Activated T-cell treated with anti-CD3 and anti-CD28 coated beads for 48 hours (primary cell): ENCODE measurements at places on chromosomes 7 and 10.

GRCh38 chr10:8331387-8331786 lies 276.9 kb downstream of the GATA3 start:
- no peak for DNase-seq

DNA sequence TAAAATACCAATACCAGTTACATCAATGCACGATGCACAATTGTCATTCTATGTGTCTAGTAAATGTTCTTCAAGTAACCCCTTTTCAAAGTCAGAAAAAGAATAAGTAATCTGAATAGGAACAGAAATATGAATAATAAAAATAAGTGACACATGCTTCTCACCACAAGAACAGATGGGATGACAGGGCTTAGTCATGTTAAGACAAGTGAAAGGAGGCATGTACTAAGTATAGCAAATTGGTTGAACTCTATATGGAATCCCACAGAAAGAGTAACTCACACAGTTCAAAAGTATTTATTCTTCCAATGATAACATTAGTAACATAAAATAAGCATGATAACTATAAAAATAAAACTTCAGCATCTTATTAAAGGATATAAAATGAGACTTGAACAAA lies 100.9 kb upstream of the TAS2R16 start:
- DNase-seq, result no peak

GRCh38 chr10:114868870-114869519 lies 47.4 kb downstream of the FHIP2A start:
- no peak for DNase-seq

GRCh38 chr7:155591055-155591775 lies 44.9 kb upstream of the CNPY1 start:
- no peak for DNase-seq

GRCh38 chr10:132676193-132676891 lies 109.6 kb downstream of the NKX6-2 start:
- no peak for DNase-seq

DNA sequence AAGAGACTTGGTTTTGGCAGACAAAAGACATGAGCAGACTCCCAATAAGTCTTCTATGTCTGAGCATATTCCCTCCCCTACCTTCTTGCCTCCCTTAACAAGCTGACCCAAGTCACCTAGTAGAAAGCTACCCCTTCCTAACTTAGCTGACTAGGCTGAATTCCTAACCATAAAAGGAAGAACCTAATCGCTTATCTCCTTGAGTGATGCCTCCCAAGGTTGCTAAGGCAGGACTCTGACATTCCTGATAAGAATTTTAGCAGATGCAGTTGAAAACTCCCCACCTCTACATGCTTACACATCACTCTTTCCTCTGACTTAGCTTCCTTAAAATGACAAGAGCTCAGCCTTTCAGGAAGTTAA lies 704.7 kb upstream of the MBL2 start:
- no peak for DNase-seq

- DNase-seq, result peak; percentile 20
These were observed 18.7 kb upstream of the CBLL1 start for GRCh38 chr7:107725138-107725740.

GRCh38 chr10:33098951-33099663 lies 141.1 kb upstream of the ITGB1 start:
- no peak for DNase-seq

DNA sequence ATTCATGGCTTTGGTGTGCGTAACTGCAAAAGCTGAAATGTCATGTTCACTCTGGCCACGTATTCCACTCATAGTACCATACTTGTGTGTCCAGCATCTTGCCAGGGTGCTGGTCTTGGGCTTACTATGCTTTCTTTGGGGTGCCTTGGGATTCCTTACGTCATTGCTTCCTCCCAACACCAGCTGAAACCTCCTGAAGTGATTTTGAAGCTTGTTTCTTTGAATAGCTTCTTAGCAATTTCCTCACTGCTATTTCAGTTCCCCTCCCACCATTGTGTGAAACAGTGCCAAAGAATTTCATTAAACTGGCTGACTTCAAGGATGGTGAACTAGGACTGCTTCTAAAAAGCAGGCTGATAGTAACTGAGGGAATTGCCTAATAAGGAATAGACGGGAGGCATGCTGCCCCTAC lies 36.9 kb downstream of the ENTPD1 start:
- no peak for DNase-seq

GRCh38 chr10:11891776-11892486 lies 68.8 kb downstream of the PROSER2 start:
- DNase-seq, result no peak

GRCh38 chr7:26667514-26668133 lies 196.8 kb downstream of the SKAP2 start:
- DNase-seq, result peak; percentile 32

- DNase-seq, result no peak
These were observed 25.1 kb upstream of the PDZD8 start for GRCh38 chr10:117400329-117400728.

- DNase-seq, result no peak
These were observed 120.0 kb downstream of the MALRD1 start for GRCh38 chr10:19168584-19168983.

DNA sequence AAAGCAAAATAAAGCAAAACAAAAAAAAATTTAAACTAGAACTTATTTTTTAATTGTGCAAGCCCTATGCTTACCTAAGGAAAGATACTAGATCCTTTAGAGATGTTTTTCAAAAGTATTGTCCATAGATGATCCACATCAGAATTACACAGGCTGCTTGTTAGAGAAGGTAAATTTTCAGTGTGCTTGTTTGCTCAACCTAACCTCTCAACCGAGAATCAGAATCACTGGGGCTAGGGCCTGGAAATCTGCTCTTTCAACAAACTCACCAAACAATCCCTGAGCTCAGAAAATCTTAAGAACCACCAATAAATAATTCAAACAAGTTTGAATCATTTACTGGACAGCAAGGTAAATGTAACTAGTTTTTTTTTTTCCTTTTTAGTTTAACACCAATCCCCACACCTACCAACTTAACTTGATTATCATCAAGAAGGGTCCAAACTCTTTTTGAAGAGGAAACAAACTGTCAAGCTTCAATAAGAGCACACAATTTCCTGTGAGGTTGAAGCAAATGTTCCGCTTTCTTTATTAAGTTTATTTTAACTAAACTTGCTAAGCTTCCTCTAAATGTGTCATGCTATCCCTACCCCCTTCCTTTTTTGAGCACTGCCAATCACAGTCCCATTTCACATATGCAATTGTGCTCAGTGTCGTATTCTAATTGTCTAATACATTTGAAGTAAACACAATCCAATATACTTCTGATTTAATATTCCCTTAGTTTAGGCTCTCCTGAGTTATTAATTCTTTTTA lies 7.4 kb upstream of the TSPAN33 start:
- no peak for DNase-seq

DNA sequence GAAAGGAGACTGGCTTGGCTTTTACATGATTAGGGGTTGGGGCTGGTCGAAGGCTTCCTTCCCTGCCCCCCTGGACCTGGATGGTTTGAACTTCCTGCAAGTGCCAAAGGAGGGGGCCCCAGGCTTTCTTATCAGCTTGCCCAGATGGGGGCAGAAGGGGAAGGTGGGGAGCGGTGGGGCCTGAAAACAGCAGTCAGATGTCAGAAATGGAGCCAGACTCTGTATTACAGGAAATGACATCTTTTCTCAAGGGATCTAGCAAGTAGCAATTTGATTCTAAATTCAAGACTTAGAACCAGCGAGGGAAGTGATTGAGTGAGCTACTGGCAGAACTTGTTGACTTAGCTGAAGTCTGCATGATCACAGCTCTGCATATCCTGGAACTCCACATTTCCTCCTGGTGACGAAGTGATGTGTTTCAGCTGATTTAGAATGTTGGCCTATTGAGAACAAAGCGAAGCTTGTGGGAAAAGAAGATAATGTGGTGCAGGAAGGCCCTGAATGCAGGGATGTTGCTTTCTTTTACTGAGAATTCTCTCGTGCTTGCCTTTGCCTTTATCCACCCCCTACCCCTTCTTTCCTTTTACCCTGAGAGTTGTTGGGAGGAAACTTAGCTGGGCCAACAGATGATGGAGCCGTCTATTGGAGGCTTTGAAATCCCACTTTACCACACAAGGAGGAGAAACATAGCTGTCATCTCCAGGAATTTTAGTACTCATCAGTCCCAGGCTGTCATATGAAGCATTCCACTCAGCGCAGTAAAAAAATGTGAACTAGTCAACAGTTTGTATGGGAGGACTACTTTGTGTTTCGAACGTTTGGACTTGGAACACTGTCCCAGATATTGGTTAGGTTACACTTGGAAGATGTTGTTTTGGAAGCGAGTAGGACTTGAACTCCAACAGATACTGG lies 43.2 kb downstream of the CCNY start:
- no peak for DNase-seq

GRCh38 chr10:69734797-69735468 lies 66.8 kb upstream of the COL13A1 start:
- DNase-seq, result peak; percentile 18

DNA sequence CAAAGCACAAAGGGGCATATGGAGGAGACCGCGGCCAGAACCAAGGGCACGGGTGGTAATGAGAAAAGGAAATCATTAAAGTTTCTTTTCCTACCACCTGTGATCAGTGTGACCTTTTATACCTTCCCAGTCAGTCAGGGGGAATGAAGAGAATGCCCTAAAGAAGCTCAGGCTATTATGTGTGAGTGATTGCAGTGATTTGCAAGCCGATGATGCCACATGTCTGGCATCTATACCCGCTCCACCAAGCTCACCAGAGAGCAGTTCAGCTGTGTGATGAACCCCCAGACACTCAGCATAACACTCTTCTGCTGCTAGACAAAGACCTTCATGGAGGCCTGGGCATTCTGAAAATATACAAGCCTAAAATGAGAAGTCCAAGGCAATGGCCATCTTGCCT lies 106.2 kb upstream of the AGK start:
- no peak for DNase-seq

DNA sequence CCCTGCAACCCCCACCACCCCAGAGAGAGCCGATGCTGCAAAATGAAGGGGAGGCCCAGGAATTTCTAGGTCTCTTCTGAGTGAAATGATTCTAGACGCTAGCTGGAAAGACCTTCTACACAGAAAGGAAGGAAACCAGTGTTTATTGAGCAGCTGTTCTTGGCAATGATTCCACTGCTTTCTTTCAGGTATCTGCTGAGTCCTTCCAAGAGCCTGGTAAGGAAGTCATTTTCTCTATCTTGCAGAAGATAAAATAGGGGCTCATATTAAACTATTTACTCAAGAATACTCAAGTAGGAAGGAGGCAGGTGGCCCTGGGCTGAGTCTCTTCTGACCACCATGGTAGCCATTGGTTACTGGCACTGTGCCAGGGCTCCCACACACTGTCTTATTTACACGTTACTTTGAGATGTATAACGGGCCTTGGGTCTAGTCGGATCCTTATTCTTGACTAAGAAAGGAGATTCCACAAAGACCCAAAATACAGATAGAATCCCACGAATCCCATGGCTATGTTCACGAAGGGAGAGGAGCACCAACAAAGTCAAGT lies 112.1 kb downstream of the GALNT11 start:
- no peak for DNase-seq
